ENCODE measurements at places on chromosomes 12 and 14. TPM values are rescaled to one million over a fixed set of nuclear protein-coding genes. Genes with fewer than 3 reads are reported as not detected.

The CRADD gene
- total RNA-seq = 21.3 TPM

The GLIPR1L1 gene
- not detected for total RNA-seq

The CLEC9A gene
- total RNA-seq = not detected

The TMEM52B gene
- 3.8 TPM for total RNA-seq

The KRT82 gene
- total RNA-seq = not detected

The SMIM41 gene
- total RNA-seq = 50.8 TPM

The NAA30 gene
- 9.6 TPM for total RNA-seq

The CHURC1 gene
- 38.7 TPM for total RNA-seq

The TESPA1 gene
- total RNA-seq = not detected

The TAC3 gene
- not detected for total RNA-seq

The DEGS2 gene
- not detected for total RNA-seq

The SIRT4 gene
- total RNA-seq = 5.6 TPM

The KLHL33 gene
- total RNA-seq = not detected

The CIDEB gene
- 0.16 TPM for total RNA-seq

The CSRP2 gene
- 43.1 TPM for total RNA-seq

The HNF1A gene
- total RNA-seq = not detected

The KRT75 gene
- not detected for total RNA-seq

The RDH5 gene
- total RNA-seq = not detected

The NID2 gene
- 178 TPM for total RNA-seq

The HOXC11 gene
- not detected for total RNA-seq

The ZFP36L1 gene
- total RNA-seq = 116 TPM

The AQP6 gene
- total RNA-seq = not detected

The TC2N gene
- 0.24 TPM for total RNA-seq

The KERA gene
- not detected for total RNA-seq

The WIF1 gene
- not detected for total RNA-seq

The KCNK13 gene
- 0.13 TPM for total RNA-seq

The KLRD1 gene
- under 0.01 TPM for total RNA-seq

The PPP1R3E gene
- total RNA-seq = 4.7 TPM

The BMP4 gene
- total RNA-seq = 14.6 TPM

Measured in epithelial cell of alveolus of lung (primary cell).